ENCODE measurements at places on chromosomes 12 and 14.

DNA sequence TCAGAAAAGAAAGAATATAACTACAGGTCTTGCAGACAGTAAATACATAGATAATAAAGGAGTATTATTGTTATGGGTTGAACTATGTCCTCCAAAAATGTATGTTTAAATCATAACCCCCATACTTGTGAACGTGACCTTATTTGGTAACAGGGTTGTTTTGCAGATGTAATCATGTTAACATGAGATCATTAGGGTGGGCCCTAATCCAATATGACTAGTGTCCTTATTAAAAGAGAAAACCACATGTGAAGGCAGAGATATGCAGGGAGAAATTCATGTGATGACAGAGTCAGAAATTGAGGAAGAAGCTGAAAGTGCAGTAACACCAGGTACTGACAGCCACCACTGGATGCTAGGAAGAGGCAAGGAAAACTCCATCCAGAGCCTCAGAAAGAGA, 29.0 kb downstream of the MAGOHB start:
- no peak for DNase-seq

GRCh38 chr14:91369628-91370445, 47.8 kb downstream of the CCDC88C start:
- DNase-seq, result peak; percentile 50

DNA sequence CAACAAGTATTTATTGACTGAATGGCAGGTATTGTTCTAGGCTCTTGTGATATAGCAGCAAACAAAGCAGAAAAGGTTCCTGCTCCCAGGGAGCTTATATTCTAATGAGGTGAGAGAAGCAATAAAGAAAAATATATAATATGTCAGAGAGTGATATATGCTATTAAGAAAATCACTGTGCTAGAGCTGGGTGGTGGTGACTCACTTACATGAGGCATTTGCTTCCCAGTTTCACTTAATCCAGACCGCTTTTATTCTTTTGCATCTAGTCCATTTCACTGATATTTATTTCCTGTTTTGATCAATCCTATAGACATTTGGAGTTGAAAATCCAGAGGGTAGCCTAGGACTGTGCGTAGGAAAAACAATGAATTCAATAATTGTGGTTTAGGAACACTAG, 17.5 kb downstream of the TRHDE start:
- DNase-seq, result no peak

DNA sequence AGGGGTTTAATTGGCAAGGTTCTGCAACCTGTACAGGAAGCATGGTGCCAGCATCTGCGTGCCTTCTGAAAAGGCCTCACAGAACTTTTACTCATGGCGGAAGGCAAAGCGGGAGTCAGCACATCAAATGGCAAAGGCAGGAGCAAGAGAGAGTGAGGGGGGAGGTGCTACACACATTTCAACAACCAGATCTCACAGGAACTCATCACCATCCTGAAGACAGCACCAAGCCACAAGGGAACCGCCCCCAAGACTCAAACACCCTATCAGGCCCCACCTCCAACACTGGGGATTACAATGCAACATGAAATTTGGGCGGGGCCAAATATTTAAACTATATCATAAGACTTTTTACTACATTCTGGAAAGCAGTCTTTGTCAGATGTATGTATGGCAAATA, 38.0 kb upstream of the FKBP4 start:
- no peak for DNase-seq

- DNase-seq, result no peak
Observed at GRCh38 chr12:72676556-72676955, 404.4 kb downstream of the TRHDE start.

- no peak for DNase-seq
Observed at GRCh38 chr12:56413392-56413791, 35.8 kb downstream of the TIMELESS start.

DNA sequence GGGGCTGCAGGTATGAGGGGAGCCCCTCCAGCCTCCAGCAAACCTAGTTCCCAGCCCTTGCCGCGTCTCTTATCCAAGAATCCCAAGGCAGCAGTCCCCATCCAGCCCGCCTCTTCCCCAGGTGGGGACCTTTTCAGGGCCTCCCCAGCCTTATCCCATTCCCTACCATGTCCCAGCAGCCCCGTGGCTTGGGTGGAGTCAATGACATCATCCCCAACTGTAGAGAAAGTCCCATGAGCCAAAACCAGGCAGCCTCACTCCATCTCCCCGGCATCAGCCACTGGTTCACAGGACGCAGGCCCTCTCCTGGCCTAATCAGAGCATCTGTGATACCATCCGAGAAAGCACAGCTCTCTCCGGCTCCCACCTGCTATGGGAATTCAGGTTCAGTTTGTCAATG, 131.0 kb downstream of the NCOR2 start:
- no peak for DNase-seq

GRCh38 chr12:104299842-104300481, 3.6 kb upstream of the EID3 start:
- no peak for DNase-seq

DNA sequence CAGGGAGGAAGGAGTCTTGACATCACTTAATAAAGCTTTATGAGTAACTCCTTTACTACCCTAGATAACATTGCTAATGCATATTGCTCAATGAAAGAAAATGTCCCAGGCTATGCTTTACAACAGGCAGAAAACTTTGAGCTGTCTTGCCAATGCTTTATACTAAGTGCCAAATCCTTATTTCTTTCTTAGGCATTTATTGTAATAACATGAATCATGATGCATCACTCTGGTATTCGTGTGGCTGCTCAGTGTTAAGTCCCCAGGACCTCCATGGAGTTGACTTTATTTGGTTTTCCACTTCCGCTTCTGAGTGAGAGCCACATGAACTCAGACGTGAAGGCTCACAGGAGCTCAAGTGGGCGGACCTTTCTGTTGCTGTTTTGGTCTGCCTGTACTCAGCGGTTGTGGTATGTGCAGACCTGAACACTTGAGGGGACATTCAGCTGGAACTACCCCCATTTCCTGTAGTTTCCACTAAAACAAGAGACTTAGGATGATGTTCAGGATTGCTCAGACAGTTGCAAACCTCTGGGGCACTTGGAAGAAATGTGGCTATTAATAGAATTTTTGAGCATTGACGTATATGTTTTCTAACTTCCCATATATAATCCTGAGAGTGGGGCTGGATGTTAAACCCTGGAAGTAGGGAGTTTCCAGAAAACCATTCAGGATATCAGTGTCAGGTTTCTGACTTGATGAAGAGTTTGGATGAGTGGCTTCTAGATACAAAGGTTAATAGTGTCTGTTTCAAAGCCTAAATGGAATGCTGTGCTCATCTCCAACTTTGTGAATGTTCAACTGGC, 258.6 kb downstream of the MSRB3 start:
- DNase-seq, result no peak

- no peak for DNase-seq
Observed at GRCh38 chr12:4900327-4900726, 9.4 kb upstream of the KCNA1 start.

GRCh38 chr12:56206452-56207166, 15.1 kb downstream of the RNF41 start:
- peak; percentile 67 for DNase-seq

GRCh38 chr12:130973906-130974305, 20.2 kb downstream of the ADGRD1 start:
- no peak for DNase-seq

DNA sequence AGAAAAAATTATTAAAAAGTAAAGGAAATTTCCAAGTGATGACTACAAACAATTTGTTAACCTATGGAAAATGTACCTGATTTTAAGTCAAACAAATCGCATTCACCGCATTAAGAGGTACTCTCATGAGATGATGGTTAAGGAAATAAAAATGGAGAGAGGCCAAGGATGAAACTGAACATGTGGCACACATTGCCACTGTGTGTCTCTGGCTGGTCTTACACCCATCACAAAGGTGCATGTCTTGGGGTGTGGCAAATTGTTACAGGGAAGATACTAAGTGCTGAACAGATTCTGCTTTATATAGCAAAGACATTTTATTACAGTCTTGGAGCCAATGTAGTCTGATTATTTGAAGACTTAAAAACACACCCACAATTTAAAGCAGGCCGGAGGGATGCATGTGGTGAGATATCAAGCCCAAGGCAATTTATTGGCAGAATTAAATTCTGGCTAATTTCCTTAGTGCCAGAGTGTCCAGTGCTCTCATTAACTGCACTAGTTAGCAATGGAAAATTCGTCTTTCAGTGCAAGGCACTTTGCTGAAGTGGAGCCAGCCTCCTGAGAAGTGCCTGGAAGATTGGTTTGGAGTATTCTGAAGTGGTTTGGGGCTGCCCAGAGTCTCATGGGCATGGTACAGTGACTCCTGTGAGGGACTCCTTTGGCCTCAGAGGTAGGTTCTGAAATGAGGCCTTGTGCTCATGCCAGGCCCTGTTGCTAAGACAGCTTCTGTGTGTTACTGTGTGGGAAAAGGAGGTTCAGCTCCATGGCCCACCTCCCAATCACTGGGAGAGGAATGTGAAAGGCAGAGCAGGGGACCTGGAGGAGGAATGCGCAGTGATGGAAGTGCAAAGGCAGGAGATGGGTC, 166.9 kb downstream of the BRMS1L start:
- no peak for DNase-seq

DNA sequence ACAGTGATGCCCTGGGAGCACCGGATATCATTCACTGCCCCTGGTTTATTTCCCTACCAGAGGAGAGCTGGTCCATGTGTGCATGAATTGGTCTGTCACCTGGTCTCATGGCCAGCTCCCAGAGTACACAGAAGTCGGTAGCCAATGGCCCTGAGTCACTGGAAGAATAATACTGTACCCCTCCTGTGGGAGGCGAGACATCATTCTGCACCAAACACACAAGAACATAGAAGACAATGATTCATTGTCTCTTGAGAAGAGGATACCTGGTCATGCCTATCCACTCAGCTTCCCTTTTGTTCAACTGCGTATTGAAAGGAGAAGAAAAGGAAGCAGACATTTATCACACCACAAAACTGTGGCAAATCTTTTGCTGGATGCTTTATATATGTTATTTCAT, 216.2 kb downstream of the DPF3 start:
- DNase-seq, result no peak

- DNase-seq, result no peak
Observed at GRCh38 chr14:87644689-87645088, 348.3 kb downstream of the GALC start.

DNA sequence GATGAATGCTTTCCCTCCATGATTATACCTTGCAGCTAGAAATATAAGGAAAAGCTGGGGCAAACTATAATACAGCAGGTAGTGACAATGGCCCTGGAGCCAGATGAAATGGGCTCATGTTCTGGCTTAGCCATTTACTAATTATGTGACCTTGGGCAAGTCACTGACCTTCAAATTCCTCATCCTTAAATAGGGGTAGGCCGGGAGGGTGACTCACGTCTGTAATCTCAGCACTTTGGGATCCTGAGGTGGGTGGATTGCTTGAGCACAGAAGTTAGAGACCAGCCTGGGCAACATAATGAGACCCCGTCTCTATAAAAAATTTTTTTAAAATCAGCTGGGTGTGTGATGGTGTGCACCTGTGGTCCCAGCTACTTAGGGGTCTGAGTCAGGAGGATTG, 155.4 kb downstream of the C12orf75 start:
- DNase-seq, result no peak

DNA sequence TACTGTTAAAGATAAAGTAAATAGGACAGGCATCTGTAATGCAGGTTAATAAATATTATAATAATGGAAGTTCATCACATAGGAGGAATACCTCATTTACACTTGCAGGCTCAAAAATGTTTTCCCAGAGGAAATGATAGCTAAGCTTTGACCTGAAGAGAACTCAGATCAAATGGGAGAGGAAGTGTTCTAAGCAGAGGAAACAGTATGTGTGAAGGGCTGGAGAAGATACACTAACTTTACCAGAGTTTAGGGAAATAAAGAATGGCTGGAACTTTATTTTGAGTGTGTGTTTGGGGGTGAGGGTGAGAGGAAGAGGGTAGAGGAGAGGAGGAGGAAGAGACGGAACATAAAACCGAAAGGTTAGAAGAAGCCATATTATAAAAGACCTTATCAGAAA, 34.0 kb upstream of the AP4S1 start:
- DNase-seq, result no peak

- no peak for DNase-seq
Observed at GRCh38 chr12:53197011-53197640, 9.9 kb downstream of the ITGB7 start.

DNA sequence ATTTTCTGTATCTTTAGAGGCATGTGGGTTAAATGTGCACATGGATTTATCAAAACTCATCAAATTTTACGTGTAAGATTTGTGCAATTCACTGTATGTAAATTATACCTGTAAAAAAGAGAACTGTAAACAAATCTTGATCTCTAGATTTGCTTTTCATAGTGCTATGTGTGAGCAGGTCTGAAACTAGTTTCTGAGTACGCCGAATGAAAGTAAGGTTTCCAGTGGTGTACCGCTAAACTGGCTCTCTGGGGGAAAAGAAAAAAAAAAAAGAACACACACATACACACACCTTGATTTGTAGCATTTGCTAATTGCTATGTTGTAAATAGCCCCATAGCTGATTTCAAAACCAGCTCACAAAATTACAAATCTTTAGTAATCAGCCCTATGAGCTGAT, 8.6 kb upstream of the SLC41A2 start:
- no peak for DNase-seq

GRCh38 chr12:93111773-93112172, 182.7 kb upstream of the EEA1 start:
- no peak for DNase-seq

- no peak for DNase-seq
Observed at GRCh38 chr14:103651585-103651984, 22.6 kb downstream of the KLC1 start.

- no peak for DNase-seq
Observed at GRCh38 chr12:49901986-49902385, 1.7 kb downstream of the FAIM2 start.

DNA sequence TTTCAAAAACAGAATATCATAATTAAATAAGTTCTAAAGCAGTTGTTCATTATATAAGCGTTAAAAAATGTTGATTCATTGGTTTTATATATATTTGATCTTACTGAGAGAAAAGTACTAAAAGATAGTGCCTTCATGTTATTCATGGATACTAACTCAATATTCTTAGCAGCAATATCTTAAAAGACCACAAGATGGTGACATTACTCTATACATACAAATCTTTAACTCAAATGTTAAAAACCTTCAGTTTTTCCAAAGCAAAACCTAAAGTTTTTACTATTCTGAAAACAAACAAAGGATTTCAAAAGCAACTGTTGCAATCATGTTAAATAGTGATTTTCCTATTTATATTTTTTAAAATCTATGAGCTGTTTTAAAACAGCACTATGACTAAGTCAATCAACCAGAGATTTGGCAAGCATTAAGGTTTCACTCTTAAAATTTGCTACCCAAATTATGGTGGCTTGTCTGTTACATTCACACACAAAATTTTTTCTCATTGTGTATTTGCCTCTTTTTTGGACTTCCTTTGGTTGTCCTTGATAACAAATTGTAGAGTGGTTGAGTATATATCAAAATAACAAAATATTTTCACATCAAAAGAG, 50.1 kb upstream of the RERGL start:
- no peak for DNase-seq

All from hematopoietic multipotent progenitor cell treated with erythropoietin and hydrocortisone succinate and interleukin-3 and kit ligand, for 15 days (in vitro differentiated cells).